ENCODE measurements at places on chromosomes 5 and 9.

- DNase-seq: no peak
Measured at GRCh38 chr9:38202336-38202938, 133.4 kb upstream of the SHB start.

DNA sequence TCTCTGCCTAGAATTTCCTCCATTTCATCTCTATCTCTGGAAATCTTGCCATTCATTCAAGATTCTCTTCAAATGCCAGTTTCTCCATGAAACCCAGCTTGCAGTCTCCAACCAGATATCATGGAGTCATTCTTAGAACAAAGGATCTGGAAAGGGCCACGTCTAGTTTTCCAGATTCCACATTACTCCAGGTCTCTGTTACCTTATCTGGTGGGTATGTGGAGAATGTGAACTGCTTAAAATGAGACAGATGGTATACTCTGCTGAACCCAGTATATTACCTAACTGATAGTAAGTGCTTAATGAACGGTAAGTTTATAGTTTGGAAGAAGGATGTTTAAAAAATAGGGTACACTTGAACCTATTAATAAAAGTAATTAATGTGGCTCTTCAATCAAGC lies 52.3 kb upstream of the ZSWIM6 start:
- DNase-seq: no peak

DNA sequence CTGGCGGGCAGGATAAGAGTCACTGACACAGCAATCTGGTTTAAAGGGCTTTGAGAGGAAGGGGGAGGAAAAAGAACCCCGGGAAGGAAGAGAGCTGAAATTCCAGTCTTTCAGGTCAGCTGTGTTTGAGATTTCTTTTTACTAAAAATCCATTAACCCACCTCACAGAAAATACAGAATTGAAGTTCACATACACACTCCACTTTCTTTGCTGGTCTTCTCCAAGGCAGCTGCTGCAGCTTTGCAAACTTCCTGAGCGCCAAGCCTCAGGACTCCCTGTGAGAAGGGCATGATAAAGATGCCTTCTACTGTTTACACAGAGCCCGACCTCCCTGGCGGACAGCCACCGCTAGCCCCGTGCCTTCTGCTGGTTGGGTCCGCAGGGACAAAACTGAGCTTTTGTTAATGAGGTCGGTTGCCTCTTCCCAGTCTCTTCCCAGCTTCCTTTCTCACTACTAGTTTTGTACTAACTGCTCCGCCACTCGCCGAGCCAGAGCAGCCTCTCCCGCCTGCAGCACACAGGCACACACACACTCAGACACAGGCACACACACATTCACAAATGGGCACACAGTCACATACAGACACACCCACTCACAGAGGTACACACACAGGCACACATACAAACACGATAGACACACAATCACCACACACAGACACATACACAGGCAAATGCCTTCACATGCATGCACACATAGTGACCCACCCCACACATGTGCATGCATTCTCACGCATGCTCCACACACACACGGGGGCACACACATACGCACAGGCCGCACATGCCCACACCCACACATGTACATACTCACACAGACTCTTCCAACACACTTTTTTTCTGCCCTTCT lies at the start of gene FREM1:
FREM1 (minus strand) TSS at position 468 of the 845 bp plus-strand sequence. CDS start 41,451 bp downstream, outside the sequence.
- DNase-seq: no peak

GRCh38 chr5:25150819-25151218 lies 506.0 kb upstream of the CDH10 start:
- DNase-seq: no peak

- DNase-seq: no peak
Measured at GRCh38 chr5:178298283-178298807, 65.7 kb upstream of the PHYKPL start.

GRCh38 chr9:28620661-28621060 lies 1047.4 kb upstream of the C9orf72 start:
- no peak for DNase-seq

- DNase-seq: no peak
Measured at GRCh38 chr5:1510151-1510561, 13.6 kb downstream of the LPCAT1 start.

- DNase-seq: no peak
Measured at GRCh38 chr5:102874054-102874453, 118.9 kb downstream of the PAM start.

- DNase-seq: no peak
Measured at GRCh38 chr9:135888766-135889394, 18.5 kb downstream of the CAMSAP1 start.

DNA sequence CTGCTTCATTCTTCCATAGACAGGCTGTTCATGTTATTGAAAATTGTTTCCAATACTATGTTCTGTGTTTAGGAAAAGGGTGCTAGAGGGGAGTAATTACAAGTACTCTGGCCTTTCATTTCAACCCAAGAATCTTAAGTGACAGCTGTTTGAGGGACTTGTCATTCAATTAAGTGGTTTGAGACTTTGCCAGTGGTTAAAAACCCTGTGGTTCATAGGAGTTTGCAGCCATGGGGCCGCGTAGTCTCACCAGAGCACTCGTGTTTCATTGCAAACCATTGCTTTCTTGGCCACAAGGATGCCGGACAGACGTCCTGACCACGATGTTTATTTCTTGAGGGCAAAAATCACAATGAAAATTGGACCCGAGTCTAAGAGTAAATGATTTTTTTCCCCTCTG lies 248.8 kb downstream of the NNT start:
- no peak for DNase-seq

- DNase-seq: no peak
Measured at GRCh38 chr5:172564188-172564587, 76.9 kb upstream of the NEURL1B start.

DNA sequence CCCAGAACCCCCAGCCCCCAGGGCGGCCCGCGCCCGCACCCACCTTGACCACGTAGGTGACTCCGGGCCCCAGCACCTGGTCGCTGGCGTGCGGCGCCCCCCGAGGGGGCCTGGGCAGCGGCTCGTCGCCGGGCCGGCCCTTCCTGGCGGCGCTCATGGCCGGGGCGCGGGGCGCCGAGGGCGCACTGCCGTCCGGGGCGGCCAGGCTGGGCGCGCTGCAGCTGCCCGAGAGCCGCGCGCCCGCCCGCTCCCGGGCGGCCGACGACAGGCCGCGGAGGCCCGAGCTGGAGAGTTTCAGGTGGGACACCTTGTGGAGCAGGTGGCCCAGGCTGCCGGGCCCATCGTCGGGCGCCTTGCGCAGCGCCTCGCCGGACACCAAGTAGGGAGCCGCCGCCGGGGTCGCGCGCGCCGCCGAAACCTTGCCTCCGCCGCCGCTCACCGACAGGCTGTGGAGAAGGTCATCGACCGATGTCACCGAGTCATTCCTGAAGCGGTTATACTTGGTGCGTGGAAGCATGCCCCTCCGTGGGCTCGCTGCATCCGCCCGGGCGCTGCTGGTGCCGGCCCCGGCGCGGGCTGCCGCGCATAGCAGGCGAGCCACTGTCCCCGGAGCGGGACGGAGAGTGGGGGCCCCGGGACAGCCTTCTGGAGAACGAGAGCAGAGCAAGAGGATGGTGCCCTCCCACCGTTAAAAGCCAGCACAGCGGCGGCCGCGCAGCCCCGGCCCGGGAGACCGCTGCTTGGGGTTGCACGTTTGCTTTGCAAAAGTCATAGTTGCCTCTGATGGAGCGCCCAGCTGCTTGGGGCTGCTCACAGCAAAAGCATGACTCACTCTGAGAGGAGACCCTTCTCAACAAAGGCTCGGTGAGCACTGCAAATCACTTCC lies at the start of gene SHC3:
SHC3 (minus strand) TSS at position 875 of the 886 bp plus-strand sequence; CDS start at position 517, 358 bp downstream.
- no peak for DNase-seq

DNA sequence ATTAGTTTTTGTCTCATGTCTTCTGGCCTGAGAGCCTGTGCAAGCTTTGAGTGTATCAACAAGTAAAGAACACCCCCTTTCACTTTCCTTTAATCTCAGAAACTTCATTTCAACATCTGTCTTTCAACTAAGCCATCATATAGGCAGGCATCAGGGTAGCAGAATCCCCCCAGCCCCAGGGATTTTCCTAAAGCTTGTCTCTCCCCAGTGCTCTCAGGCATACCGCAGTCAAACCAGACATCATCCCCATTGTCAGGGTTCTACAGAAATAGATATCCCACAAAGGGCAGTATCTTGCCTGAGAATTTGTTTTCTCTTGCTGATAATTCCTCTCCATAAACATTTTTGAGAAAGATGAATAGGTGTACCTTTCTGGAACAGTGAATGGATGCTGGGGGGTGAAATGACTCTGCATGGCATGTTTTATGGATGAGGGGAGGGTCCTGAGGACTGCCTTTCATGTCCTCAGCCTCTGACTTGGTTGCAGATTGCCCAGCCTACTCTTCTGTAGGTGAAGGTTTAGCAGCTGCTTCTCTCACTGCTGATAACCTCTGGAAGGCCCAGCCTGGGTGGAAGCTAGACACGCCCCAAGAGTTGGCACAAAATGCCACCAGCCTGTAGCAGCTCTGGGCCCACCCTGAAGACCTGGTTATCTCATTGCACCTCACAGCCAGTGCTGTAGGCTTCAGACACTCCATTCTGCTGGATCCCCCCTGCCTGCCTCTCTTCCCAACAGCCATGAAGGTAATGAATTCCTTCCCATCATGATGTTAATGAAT lies 20.5 kb upstream of the SHB start:
- peak; percentile 30 for DNase-seq

DNA sequence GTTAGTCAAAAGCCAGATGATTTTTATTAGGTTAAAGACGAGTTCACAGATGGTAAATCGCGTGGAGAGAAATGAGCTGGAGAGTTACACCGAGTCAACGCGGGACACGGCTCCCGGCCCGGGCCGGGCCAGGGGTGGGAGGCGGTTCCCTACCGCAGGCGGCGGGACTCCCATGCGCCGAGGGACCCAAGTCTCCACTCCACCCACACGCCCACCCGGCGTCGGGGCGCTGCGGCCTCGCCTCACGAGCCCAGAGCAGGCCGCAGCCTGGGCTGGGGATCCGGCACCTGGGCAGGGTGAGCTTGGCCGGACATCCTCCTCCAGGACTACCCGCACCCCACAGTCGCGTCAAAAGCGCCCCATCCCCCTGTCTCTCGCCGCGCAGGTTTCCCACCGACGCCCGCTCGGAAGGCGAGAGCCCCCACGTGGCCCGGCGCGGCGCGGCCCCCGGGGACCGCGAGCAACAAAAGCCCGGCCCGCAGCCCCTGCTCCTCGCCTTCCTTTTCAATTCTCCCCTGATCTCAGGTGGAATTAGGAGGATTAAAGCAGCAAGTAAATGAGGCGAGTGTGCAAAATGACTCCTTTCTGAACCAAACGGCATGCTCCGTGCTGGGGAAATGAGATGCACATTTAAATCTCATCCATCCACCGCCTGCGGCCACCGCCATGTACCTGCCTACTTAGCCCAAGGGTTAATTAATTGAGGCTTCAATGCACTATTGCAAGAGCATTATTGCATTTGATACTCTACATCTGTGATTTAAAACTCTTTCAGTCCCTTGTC lies 196.5 kb upstream of the TBCA start:
- DNase-seq: no peak

DNA sequence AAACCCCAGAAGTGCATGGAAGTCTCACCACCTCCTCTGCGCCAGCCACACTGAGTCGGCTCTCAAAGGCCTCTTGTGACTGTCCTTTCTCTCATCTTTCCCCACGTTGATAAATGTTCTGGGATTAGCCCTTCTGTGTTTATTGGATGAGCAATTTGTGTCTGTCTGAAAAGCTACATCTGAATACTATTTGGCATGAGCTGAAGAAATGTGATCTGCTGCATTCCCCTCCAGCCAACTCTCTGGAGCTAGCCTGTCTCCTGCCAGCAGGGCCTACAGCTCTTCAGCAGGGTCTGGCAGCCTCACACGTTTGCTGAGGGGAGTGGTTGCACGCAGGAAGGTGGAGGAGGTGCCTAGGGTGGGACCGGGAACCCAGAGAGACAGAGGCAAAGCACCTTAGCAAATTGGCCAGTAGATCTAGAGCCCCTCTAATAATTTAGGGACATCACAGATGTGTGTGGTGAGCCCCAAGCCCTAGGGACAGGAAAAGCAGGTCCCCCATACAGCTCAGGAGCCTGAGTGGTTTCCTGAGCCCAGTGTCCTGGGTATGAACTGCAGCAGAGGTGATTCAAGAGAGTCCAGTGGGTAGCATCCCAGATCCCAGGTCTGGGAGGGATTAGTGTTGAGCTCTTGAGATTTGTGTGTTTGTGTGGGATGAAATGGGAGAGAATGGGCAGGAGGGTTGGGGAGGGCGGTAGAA lies 20.5 kb upstream of the B4GALT1 start:
- no peak for DNase-seq

GRCh38 chr5:170151097-170151831 lies 45.6 kb downstream of the FOXI1 start:
- peak; percentile 72 for DNase-seq

- DNase-seq: no peak
Measured at GRCh38 chr9:76465442-76466298, 6.7 kb downstream of the GCNT1 start.

DNA sequence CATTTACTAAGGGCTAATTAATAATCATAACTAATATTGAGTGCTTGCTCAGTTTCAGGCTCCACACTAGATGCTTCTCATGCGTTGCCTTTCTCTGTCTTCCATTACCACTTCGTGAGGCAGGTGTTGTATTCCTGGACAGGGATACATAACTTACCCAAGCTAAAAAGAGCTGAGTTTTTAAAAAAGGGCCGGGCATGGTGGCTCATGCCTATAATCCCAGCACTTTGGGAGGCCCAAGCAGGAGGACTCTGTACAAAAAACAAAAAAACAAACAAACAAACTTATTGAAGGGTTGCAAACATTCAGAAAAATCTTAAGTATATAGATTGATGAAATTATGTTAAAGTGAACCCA lies 12.1 kb upstream of the ANKRD33B start:
- DNase-seq: no peak

GRCh38 chr9:109893241-109893640 lies 113.2 kb downstream of the PALM2AKAP2 start:
- no peak for DNase-seq

DNA sequence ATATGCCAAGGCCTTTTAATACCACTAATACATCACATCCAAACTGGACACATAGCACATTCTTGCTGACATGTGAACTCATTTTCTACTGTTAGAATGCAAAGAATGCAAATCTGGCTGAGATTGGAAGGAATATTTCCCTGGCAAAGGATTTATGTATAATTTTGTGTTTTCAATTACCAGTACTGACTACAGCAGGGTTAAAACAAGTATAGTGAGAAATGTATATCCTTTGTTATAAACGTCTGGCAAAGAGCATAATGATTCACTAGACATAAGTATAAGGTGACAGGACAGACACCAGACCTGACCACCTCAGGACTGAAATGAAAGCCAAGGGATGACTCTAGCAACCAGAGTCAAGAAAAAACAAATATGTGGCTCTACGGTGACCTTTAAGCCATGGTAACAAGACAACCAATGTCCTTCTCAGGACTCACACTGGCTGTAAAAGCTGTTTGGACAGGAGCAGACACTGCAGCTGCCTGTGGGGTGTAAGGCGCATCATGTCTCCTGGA lies 95.0 kb downstream of the MRPS27 start:
- DNase-seq: no peak

- no peak for DNase-seq
Measured at GRCh38 chr5:119899981-119900380, 270.6 kb downstream of the FAM170A start.

GRCh38 chr5:139642213-139642612 lies 5.9 kb upstream of the CXXC5 start:
- DNase-seq: no peak

- DNase-seq: no peak
Measured at GRCh38 chr5:147040856-147041255, 162.3 kb upstream of the PPP2R2B start.
